ENCODE measurements at places on chromosomes 3 and 15. TPM values are rescaled to one million over a fixed set of nuclear protein-coding genes. Genes with fewer than 3 reads are reported as not detected.

GRCh38 chr3:194637066-194637465 is 3.8 kb upstream of the TMEM44 start:
- no peak for DNase-seq

DNA sequence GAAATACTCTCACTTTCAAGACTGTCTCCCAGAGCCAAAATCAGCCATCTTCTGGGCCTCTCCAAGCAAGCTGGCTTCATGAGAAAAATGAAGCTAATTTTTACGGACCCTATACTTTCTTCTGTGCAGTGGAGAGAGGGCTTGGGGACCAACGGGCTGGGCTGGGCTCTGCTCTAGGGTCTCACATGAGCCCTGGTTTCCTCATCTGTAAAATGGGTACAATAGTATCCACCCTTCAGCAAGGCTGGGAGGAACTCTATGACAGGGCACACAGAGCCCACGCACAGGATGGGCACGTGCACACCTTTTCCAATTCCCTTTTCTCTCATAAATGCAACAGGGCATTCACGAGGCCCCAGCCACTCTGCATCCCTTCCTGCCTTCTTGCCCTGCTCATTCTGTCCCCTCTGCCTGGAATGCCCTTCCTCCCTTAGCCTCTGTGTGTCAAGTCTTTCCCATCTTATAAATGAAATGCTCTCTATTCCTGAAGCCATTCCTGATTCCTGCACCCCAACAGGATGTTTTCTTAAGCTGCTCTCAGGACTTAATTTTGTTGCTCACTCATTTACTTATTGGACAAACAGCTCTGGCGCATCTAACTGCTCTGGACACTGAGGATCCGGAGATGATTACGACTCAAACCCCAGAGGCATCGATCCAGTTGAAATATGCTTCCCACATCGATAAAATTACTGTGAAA is 32.9 kb upstream of the SEC13 start:
- no peak for DNase-seq

DNA sequence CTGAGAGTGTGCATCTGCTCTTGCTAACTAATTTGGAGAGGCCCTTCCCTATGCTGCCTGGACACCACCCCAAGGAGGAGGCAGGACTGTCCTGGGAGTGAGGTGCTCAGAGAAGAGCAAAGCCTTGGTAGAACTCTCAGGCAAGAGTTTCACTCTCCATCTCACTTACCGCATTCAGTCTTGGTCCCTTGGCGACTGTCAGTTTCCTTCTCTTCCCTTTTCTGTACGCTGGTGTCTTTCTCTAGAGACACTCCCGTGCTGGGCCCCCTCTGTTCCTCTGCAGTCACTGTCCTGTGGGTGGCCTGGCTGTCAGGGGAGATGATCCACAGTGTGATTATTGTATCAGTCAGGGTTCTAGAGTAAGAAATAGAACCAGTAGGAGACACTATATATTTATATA is 44.0 kb downstream of the IDH2 start:
- no peak for DNase-seq

DNA sequence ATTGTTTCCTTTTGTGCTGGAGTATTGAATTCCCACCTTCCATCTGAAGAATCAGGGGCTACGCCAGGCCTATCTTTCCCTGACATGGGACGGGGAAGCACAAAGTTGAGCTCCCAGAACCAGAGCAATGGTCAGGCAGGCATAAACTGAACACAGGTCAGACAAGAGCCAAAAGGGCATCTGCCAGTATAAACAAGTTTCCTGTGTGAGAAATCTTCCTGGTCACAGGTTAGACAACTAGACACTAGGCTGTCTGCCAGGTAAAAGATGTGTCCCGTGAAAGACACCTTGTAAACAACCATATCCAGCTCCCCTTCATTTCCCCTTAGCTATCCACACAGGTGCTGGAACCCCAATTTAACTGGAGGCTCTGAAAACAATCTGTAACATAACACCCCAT is 44.0 kb upstream of the CD96 start:
- DNase-seq, result no peak

DNA sequence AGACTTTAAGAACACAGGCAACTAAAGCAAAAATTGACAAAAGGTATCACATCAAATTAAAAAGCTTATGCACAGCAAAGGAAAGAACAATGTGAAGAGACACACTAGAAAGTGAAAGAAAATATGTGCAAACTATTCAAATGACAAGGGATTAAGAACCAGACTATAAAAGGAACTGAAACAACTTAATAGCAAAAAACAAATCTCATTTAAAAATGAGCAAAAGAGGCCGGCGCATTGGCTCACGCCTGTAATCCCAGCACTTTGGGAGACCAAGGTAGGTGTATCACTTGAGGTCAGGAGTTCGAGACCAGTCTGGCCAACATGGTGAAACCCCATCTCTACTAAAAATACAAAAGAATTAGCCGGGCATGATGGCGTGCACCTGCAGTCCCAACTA is 14.4 kb downstream of the NGLY1 start:
- DNase-seq, result no peak

TM4SF18 gene
- total RNA-seq, result 3.9 TPM

ANKUB1 gene
- 40.9 TPM for total RNA-seq

SEMA3G gene
- 1.4 TPM for total RNA-seq

HDC gene
- total RNA-seq, result 6.5 TPM

SPINK8 gene
- total RNA-seq, result not detected
